ENCODE measurements at places on chromosomes 6 and 20. TPM values are rescaled to one million over a fixed set of nuclear protein-coding genes. Genes with fewer than 3 reads are reported as not detected.

Gene MAP7
- total RNA-seq, result 5.1 TPM

Gene PGBD1
- total RNA-seq, result 7.3 TPM

Gene MCM8
- 3.8 TPM for total RNA-seq

Gene CLIC5
- 2.2 TPM for total RNA-seq

Gene PROKR2
- total RNA-seq, result not detected

Gene GPLD1
- total RNA-seq, result 22.3 TPM

Gene RCAN2
- total RNA-seq, result 126 TPM

Gene MYL9
- total RNA-seq, result 1,491 TPM

Gene LTA
- not detected for total RNA-seq

GRCh38 chr6:125863023-125863422, 72.3 kb downstream of the NCOA7 start:
- no peaks in the 10 kb centered on the region for H3K36me3 ChIP-seq
- no peaks in the 10 kb centered on the region for H3K27me3 ChIP-seq
- H3K4me1 ChIP-seq, result no peaks in the 10 kb centered on the region
- H3K4me3 ChIP-seq, result no peak overlapping the region
- DNase-seq, result no peak
- no peak overlapping the region for H3K27ac ChIP-seq

DNA sequence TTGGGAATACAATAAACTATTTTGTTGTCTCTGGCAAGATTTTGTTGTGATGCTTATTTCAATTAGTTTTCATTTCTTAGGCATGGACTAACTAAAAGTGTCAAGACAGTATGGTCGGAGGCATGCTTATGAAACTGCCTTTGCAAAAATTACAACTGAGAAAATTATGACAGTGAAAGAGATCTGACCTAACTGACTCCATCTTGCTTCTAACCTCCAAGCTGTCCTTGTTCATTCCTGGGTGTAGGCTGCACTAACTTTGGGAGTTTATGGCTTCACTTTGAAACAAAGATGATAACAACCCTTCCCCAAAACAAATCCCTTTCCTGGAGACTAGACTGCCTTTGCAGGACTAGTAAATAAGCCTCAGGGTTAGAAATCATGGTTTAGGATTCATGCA, 4.1 kb upstream of the SHLD1 start:
- DNase-seq, result no peak
- H3K36me3 ChIP-seq, result no peaks in the 10 kb centered on the region
- no peaks in the 10 kb centered on the region for H3K27me3 ChIP-seq

GRCh38 chr6:165594584-165595333, 68.3 kb downstream of the PDE10A start:
- H3K36me3 ChIP-seq, result no peaks in the 10 kb centered on the region
- no peaks in the 10 kb centered on the region for H3K4me1 ChIP-seq
- H3K27me3 ChIP-seq, result no peaks in the 10 kb centered on the region
- H3K27ac ChIP-seq, result no peak overlapping the region

DNA sequence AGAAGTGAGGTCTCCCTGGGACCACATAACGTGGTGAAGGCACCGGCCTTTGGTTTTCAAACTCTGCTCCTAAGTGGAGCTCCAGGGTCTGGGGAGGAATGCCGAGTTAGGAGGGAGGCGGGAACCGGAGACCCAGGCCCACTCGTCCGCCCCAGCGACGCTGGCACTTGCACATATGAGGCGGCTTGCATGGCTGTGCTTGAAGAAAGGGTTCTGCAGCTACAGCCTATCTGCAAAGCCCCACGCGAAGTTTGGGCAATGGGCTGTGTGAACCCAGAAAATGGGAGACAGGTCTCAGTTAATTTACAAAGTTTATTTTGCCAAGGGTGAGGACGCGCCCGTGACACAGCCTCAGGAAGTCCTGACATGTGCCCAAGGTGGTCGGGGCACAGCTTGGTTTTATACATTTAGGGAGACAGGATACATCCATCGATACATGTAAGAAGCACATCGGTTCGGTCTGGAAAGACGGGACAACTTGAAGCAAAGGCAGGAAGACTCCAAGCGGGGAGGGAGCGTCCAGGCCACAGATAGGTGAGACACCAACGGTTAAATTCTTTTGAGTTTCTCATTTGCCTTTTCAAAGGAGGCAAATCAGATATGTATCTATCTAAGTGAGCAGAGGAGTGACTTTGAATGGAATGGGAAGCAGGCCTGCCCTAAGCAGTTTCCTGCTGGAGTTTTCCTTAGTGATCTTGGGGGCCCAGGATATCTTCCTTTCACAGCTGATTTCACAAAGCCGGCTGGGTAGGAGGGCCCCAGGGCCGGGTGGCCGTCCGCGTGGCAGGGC, 782 bp upstream of the PCMTD2 start:
- no peak for DNase-seq
- no peaks in the 10 kb centered on the region for H3K36me3 ChIP-seq
- H3K4me3 ChIP-seq, result peak overlapping the region; percentile 97
- peaks cover 6% of the 10 kb centered on the region for H3K4me1 ChIP-seq
- H3K27ac ChIP-seq, result peak overlapping the region; percentile 74

GRCh38 chr6:169933251-169933821, 181.9 kb downstream of the ERMARD start:
- peaks cover 15% of the 10 kb centered on the region for H3K4me1 ChIP-seq
- no peaks in the 10 kb centered on the region for H3K27me3 ChIP-seq
- H3K36me3 ChIP-seq, result no peaks in the 10 kb centered on the region
- H3K4me3 ChIP-seq, result no peak overlapping the region
- no peak overlapping the region for H3K27ac ChIP-seq
- DNase-seq, result no peak

DNA sequence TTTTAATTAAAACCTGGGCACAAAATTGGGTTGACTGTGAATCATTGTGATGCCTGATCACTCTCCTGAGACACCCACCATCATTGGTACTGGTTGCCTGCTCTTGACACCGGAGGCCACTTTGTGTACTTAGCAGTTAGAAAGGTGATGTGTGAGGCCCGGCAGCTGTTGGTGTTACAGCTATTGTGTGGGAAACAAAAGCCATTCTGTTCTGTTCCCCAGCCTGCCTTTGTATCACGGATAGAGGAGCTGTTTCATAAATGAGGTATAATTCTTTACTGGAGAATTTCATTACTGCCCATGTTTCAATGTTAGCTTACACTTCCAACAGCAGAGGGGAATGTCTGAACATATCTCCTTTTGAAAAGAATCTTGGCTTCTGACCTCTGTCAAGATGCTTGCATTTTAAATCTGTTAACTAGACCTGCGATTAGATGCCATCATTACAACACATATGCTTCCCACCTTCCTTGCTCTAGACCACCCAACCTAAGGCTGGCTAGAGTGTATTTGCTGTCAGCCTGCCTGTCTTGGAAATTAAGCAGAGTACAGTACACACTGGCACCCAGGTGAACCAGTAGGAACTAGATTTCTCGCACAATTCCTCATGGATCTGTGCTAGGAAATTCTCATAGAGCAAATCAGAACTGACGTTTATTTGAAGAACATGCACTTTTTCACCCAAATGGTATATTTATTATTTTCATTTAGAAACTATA, 142.4 kb upstream of the INSM1 start:
- H3K27me3 ChIP-seq, result no peaks in the 10 kb centered on the region
- no peak overlapping the region for H3K27ac ChIP-seq
- no peak overlapping the region for H3K4me3 ChIP-seq
- no peaks in the 10 kb centered on the region for H3K4me1 ChIP-seq
- H3K36me3 ChIP-seq, result no peaks in the 10 kb centered on the region

DNA sequence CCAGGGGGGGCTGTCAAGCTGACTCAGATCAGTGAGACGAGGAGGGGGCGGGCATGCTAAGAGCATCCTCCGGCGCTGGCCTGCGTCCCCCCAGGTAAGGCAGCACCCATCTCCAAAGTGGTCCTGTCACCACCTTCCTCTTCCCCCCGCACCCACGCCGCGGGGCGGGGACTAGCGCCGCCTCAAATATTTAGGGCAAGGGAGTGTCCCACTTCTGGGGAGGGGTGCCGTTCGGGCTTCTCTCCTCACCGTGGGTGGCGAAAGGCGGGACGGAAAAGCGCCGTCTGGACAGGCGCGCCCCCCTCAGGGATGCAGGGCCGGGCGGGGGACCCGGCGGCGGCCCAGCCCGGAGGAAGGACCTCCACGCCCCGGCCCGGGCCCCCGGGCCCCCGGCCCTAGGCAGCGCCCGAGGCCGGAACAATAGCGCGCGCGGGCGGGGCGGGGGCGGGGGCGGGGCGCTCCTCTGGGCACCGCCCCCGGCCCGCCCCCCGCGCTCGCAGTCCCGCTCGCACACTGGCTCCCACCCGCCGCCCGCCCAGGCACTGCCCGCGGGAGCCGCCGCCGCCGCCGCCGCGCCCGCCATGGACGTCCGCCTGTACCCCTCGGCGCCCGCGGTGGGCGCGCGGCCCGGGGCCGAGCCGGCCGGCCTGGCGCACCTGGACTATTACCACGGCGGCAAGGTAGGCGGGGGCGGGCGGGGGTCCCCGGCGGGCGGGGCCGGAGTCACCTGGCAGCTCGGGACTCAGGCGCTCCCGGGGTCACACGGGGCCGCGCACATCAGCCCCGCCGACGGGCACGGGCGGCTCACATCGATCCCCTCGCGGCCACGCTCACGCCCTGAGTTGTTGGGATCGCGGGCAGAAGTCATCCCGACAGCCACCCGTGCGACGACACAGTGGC, at the start of gene TOX2:
TSS of gene TOX2 (plus strand) at position 542 of the 900 bp plus-strand sequence. CDS start at position 582, 40 bp downstream.
- H3K4me3 ChIP-seq, result peak within 1 kb of the TSS; percentile 79
- H3K27ac ChIP-seq, result peak within 1 kb of the TSS; percentile 63
- H3K27me3 ChIP-seq, result no peaks in the 10 kb centered on the region
- H3K4me1 ChIP-seq, result no peaks in the 10 kb centered on the region
- no peak for DNase-seq

GRCh38 chr20:38304845-38305447, 990 bp downstream of the BPI start:
- H3K4me3 ChIP-seq, result no peak overlapping the region
- H3K27ac ChIP-seq, result no peak overlapping the region
- H3K4me1 ChIP-seq, result no peaks in the 10 kb centered on the region
- DNase-seq, result no peak
- no peaks in the 10 kb centered on the region for H3K36me3 ChIP-seq
- H3K27me3 ChIP-seq, result no peaks in the 10 kb centered on the region

DNA sequence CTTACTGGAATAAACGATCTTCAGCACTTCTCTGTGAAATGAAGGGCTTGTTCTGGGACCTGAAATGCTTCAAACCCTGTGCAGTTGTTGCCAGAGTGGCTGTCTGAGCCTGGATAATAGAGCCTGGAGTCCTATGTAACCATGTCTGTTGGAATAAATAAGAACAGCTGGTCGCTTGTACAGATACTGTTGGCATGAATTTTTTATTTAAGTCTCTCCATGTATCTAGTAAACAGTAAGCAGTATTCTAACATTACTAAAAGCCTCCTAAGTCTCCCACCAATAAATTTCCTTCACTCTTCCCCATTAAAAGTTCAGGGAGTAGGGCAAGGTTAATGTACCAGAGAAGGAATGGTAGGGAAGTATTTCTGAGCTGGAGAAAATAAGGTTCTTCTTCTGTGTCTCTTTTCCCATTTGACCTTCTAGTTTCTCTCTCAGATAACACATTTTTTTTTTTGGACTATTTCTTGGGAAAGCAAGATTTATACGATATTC, 227.5 kb downstream of the PRL start:
- DNase-seq, result no peak
- H3K27ac ChIP-seq, result no peak overlapping the region
- H3K4me1 ChIP-seq, result peaks cover 42% of the 10 kb centered on the region
- no peak overlapping the region for H3K4me3 ChIP-seq

All from thoracic aorta (tissue), 2 donors.